ENCODE measurements at places on chromosomes 7 and 10. TPM values are rescaled to one million over a fixed set of nuclear protein-coding genes. Genes with fewer than 3 reads are reported as not detected.

The EPO gene
- total RNA-seq = not detected

DNA sequence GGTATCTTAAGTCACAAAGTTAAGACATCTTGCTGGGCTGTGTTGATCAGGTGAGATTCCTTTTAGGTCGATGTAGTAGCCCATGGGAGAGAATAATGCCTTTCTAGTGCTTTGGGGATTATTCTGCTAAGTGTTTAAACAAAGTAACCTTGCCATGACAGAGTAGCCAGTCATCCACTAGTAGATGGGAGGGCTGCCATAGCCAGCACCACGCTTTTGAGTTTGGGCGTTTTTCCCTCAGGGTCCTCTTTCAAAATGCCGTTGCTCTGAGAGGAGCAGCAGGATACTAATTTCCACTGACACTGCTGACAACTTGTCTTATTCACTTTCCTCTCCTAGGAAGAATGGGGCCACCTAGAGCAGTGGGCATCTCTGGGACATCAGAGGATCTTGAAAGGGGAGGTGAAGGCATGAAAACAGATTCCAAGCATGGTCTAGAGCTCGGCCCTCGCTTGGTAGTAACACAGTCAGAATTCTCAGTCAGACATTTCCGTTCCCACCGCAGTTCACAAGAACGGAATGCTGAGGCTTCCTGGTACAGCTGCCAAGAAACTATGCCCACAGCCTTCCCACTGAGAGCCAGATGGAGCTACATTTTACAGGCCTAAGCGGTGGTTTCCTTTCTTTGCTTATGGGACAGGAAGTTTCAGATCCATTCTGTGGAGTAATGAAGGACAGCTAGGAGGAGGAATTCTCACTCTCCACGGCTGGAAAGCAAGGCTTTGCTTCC lies 15.3 kb upstream of the RSU1 start:
- DNase-seq = peak; percentile 99

- DNase-seq = no peak
These were observed 20.5 kb upstream of the CFAP46 start for GRCh38 chr10:132962623-132963429.

The DLX5 gene
- not detected for total RNA-seq

The FAM241B gene
- total RNA-seq = not detected

The ARHGEF35 gene
- total RNA-seq = under 0.01 TPM

The NPY4R gene
- total RNA-seq = not detected

The AQP1 gene
- total RNA-seq = 147 TPM

The C10orf62 gene
- 0.34 TPM for total RNA-seq

The MPP7 gene
- total RNA-seq = 6.8 TPM
